ENCODE measurements at places on chromosomes 6 and 20.

DNA sequence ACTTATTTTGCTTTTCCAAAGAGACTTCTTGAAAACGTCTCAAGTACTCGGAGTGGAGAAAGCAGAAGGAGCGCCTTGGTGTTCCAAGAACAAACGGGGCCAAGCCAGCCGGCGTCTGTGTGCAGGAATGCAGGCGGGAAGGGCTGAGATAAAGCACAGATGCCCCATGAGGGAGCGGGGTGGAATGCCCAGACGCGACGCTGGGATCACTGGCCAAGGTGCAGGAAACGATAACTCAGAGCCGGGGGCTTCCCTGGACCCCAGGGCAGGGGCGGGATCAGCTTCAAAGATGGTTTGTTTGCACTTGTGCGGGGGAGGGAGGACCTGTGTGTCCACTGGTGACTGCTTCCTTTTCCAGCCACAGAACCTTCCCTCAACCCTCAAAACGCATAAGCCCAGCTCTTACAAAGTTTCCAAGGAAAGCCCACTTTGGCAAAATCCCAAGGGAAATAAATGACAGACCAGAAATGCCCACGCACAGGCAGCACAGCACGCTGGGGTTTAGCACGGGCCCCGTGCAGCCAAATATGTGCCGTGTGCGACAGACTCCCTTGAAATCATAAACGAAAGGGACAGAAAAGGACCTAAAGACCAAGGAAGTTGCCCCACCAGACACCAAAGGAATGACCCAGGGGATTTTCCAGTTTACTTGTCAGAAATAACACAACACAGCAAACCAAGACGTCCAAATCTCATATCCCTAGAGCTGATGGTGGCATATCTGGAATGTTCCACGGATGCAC, 113.9 kb downstream of the NFATC2 start:
- peak; percentile 44 for DNase-seq

GRCh38 chr6:35775031-35775430, 1.4 kb upstream of the CLPSL2 start:
- DNase-seq = no peak

DNA sequence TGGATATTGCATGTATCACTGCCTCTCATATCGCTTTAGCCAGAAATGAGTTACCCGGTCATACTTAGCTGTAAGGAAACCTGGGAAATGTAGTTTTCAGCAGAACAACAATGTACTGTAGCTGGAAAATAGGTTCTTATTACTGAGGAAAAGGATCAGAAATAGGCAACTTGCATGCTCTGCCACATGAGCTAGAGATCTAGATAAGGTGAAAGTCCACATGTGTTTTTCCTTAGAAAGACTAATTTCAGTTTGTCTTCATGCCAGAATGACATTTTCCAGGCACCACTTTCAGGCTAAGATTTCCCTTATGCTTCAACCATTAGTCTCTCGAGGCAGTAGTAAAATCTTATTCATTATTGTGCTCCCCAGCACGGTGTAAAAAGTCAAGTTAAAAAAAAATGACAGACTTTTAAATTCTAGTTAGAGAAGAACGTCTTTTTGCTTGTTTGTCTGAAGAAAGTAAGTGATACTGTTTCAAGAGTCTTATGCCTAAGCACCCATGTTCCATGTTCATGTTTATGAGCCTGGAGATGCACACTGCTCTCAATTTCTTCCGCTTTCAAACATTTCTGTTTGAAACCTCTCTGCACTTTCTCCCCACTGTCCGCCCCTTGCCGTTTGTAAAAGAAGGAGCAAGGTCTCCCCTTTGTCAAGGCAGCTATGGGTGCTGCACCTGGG, 67.6 kb downstream of the ZNF831 start:
- DNase-seq = no peak

GRCh38 chr20:62506087-62506486, 30.3 kb upstream of the GATA5 start:
- DNase-seq = no peak

GRCh38 chr6:97867177-97867576, 584.2 kb upstream of the MMS22L start:
- DNase-seq = no peak

DNA sequence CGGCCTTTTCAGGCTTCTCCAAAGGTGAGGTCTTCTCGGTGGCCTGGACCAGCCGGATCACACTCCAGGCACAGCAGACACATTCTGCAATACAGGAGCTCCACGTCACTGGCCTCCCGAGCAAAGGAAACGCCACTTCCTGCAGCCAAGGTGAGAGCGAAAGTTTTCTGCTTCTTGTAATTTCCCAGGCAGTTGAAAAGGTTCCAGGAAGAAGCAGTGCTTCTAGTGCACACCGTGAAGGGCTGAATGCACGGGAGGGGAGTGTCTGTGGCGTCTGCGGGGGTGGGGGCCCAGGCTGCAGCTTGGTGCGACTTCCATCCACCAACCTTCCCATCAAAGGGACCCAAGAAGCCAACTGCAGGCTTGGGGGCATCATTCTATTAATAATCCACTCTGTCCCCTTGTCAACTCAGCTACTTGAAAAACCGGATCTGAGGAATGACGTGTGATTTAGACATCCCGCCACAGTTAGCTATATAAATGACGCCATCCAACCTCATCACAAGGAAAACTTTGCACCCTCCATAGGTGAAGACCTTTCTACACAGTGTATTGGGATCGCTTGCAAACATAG, 61.1 kb downstream of the NFATC2 start:
- no peak for DNase-seq

GRCh38 chr6:32370505-32370904, 1.2 kb downstream of the TSBP1 start:
- DNase-seq = peak; percentile 2

GRCh38 chr6:73353636-73354593, at the start of gene DPPA5:
Gene DPPA5 (minus strand): TSS chr6:73354276. CDS start chr6:73354225, 51 bp downstream.
- DNase-seq = no peak

DNA sequence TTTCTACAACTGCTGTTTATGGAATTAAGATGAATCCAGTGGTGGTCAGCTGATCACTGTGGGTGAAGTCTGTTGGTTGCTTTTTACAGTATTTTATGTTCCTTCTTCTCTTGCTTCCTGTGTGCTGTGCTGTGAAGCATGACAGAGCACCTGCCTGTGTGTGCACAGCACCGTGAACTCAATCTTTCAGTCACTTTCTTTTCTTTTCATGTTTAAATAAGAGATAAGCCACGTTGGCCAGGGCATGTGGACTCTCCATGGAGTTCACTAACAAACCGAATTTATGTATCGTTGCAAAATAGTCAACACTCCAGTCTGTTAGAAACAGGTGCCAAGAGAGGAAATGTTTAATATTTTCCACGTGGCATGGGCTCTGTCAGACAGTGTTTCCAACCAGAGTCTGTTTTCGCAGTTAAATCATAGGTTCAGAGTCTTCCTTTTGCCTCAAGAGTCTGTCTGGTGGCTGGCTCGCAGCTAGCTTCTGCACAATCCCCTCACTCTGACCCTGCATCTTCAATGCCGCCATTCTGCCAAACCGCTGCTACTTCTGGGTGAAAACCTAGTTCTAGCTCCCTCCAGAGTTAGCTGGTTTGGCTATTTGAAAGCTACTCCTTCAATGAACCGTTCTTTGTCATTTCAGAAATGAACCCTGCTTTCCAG, 73.2 kb downstream of the QRSL1 start:
- DNase-seq = no peak

DNA sequence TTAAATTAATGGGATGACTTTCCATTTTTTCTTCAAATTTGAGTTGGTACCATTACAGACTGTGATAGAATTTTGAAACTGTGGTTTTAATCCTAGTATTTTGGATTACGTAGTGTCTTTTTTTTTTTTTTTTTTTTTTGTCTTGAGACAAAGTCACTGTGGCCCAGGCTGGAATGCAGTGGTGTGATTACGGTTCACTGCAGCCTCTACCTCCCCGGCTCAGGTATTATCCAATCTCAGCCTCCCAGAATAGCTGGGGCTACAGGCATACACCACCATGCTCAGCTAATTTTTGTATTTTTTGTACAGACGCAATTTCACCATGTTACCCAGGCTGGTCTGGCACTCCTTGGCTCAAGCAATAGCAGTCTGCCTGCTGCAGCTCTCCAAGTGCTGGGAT, 87.1 kb downstream of the SOX4 start:
- peak; percentile 73 for DNase-seq

GRCh38 chr6:41578217-41579087, 32.3 kb downstream of the FOXP4 start:
- peak; percentile 36 for DNase-seq

DNA sequence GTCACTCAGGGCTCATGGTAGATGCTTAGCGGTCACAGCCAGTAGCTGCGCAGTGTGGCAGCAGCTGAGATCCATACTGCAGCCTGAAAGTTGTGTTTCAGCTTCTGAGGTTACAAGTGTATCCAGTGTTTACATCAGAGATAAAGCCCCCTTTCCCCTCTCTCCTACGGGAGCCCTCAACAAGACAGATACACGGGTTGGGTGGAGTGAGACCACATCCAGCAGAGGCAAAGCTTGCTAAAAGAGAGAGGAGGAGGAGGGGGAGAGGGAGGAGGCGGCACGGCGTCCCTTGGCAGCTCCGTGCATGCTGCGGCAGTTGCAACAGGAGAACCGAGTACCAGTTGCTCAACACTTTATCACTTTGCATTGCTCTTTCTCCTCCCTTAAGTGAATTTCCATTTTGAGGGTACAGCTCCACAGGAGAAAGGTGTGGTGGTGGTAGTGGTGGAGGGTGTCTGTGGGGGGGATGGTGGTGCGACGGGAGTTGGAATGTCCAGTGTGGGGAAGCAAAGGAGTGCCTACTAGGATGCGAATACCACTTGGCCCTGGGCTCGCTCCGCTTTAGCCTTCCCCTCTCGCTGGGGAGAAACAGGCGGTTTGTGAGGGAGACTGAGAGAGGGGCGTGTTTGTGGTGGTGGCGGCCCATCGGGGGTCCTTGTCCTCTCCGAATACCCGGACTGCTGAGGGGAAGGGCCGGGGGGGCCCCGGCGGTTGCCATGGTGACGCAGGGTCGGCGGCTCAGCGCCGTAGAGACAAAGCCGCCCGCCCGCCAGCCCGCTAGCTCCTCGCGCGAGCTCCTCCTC, 405 bp upstream of the RNF182 start:
- peak; percentile 41 for DNase-seq

GRCh38 chr20:19885939-19886660, 128.0 kb downstream of the RIN2 start:
- DNase-seq = peak; percentile 47

GRCh38 chr6:146028252-146028795, 538 bp upstream of the GRM1 start:
- peak; percentile 25 for DNase-seq

DNA sequence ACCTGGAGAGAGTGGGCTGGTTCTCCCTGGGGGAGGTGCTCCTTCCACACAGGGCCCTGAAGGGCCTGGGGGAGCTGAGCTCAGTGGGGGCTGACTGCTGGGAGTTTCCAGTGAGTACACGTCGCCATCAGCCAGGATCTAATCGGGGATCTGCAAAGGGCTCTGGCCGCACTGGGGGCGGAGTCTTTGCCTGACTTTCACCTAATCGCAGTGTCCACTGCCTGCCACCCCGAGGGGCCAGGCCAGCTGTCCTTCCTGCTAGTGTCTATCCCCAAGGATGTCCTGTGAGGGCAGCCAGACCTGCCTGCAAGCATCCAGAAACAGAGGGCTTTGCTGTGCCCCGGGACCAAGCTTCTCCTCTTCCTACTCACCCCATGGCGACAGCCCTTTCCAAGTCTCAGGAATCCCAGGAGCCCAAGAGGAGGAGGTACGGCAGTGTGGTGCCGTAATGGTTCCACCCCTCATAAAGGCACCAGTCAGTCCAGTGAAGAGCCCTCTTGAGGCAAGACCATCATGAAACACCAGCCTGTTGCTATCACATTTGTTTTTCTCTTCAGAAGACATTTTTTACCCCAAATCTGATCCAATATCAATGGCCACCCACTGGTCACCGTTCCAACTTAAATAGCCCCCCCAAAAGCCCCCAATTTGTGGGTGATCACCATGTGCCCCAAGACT, 243.1 kb upstream of the ECI2 start:
- no peak for DNase-seq

GRCh38 chr20:37096415-37097041, 731 bp upstream of the RBL1 start:
- DNase-seq = no peak

DNA sequence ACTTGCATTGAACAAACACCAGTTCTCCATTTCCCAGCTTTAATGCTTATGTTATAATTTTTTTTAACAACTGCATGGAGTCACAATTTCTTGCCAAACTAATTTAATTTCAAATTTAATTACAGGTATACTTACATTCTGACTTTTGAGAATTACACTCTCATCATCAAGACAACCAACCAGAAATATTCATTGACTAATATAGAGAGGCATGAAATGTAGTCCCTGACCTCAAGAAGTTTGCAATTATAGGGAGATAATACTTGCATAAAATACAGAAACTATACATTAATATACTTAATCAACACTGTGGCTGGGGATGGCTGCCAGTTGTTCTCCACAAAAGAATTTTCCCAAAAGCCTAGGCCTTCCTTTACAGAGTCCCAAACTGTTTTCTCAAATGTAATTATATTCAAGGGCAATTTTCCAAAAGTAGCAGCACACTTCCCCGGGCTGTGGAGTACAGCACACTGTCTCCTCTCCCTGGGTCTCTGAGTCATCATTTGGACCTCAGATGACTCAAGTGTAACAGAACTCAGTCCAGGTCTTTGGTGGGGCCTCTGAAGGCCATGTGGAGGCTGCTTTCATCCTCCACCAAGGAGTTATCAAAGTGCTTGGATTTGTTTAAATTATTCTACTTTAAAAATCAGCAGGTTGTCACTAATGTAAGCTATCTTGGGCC, 114.1 kb downstream of the KIF16B start:
- peak; percentile 79 for DNase-seq

DNA sequence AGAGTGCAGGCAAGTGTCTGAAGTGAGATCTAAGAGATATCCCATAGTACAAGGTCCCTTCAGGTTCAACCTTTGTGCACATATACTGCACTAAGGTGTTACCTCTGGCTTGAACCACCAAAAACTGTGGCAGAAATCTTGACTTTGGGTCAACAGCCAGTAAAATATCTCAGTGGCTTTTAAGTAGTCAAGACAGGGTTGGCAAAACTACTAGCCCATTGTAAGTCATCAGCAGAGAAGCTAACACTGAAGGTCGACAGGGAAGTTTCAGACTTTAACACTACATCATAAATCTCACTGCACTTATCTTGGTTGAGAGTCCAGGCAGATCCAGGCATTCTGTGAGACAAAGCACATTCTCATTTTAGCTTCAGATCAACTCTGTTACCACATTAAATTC, 1684.7 kb downstream of the HACE1 start:
- DNase-seq = no peak

GRCh38 chr20:43767686-43768474, 41.1 kb upstream of the GTSF1L start:
- DNase-seq = peak; percentile 43

GRCh38 chr6:168050225-168050880, 28.7 kb downstream of the FRMD1 start:
- no peak for DNase-seq

DNA sequence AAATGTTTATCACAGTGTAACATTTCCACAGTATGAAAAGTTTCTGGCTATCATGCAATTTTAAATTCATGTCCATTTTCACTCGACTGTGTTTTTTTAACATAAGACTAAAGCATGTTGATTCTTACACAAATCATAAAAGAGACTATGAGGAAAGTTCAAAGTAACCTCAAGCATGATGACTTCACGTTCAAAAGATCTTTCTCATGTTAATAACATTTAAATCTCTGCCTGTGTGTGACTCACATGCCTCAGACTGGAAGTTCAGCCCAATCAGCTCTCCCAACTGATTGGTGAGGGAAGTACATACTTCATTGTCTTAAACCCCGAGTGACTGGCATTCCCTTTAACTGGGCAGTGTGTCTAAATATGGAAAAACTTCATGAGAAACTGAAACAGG, 37.4 kb downstream of the ATXN1 start:
- DNase-seq = peak; percentile 99
